ENCODE measurements at places on chromosomes 2 and 18.

- no peak for DNase-seq
Measured at GRCh38 chr2:133985563-133985962, 268.3 kb upstream of the MGAT5 start.

GRCh38 chr2:148461876-148462275, 182.7 kb upstream of the EPC2 start:
- DNase-seq = no peak

GRCh38 chr2:197461057-197461456, 7.7 kb downstream of the COQ10B start:
- DNase-seq = no peak

- DNase-seq = no peak
Measured at GRCh38 chr2:23685706-23686105, 241.2 kb downstream of the ATAD2B start.

DNA sequence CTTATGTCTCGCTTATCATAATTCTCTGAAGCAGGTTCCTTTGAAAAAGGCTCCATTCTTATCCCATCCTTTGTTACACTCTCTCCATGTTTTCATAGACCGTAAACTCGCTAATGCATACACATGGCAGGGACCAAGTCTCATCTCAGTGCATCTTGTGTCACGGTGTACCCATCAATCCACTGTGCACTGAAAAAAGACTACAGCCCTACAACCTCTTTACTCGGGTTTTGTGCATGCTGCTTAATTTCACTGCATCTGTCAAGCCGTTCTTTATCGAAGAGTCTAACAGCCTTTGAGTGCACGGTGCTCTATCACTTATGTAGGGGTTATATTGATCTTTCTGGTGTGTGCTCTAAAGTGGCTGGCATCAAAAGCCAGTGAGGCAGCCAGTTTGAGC, 302.9 kb upstream of the ERBB4 start:
- DNase-seq = no peak

- no peak for DNase-seq
Measured at GRCh38 chr2:9975805-9976447, 24.4 kb downstream of the GRHL1 start.

GRCh38 chr2:121295911-121296650, 11.1 kb upstream of the TFCP2L1 start:
- DNase-seq = no peak

- DNase-seq = no peak
Measured at GRCh38 chr2:36477746-36478145, 120.2 kb downstream of the FEZ2 start.

- DNase-seq = no peak
Measured at GRCh38 chr18:53531187-53531586, 693.3 kb downstream of the MBD2 start.

All from hypothalamus (tissue), 51 donors.